Right atrium auricular region (tissue), 2 donors: ENCODE measurements at places on chromosomes 11 and 22.
A peak's percentile ranks its signal among the peaks of the same experiment; 100 is the strongest.

DNA sequence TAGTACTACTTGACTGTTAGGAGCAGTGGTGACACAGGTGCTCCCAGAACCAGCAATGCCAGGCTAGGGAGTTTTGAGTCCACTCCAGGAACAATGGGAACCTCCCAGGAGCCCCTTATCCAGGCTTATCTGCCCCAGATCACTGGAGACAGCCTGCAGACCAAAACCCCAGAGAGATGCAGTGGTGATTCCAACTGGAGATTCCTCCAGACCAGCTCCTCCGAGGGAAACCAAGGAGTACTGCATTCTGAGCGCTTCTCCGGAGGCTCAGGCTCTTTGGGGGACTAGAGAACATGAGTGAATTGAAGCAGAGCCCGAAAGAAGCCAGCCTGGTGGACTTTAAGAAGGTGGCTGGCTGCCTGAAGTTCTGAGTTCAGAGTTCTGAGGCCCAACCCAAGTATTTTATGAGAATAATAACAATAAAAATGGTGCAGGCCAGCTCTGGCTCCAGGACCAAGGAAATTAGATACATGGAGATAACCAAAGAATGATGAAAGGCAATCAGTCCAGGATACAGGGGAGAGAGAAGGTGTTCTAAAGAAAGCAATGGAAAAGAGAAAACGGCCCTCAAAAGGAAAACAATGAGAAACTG lies 1.3 kb upstream of the TMEM25 start:
- H3K36me3 ChIP-seq, result no peaks in the 10 kb centered on the region
- no peaks in the 10 kb centered on the region for H3K27me3 ChIP-seq
- H3K4me3 ChIP-seq, result peak overlapping the region; percentile 67
- no peaks in the 10 kb centered on the region for H3K4me1 ChIP-seq

- H3K4me3 ChIP-seq, result no peak overlapping the region
- DNase-seq, result no peak
- no peaks in the 10 kb centered on the region for H3K36me3 ChIP-seq
- no peak overlapping the region for H3K27ac ChIP-seq
- no peaks in the 10 kb centered on the region for H3K4me1 ChIP-seq
Measured at GRCh38 chr11:10544491-10545465, 3.8 kb upstream of the RNF141 start.

- peaks cover 20% of the 10 kb centered on the region for H3K4me1 ChIP-seq
- no peak for DNase-seq
- no peak overlapping the region for H3K4me3 ChIP-seq
- no peaks in the 10 kb centered on the region for H3K36me3 ChIP-seq
Measured at GRCh38 chr11:14414470-14415461, 55.8 kb upstream of the RRAS2 start.

DNA sequence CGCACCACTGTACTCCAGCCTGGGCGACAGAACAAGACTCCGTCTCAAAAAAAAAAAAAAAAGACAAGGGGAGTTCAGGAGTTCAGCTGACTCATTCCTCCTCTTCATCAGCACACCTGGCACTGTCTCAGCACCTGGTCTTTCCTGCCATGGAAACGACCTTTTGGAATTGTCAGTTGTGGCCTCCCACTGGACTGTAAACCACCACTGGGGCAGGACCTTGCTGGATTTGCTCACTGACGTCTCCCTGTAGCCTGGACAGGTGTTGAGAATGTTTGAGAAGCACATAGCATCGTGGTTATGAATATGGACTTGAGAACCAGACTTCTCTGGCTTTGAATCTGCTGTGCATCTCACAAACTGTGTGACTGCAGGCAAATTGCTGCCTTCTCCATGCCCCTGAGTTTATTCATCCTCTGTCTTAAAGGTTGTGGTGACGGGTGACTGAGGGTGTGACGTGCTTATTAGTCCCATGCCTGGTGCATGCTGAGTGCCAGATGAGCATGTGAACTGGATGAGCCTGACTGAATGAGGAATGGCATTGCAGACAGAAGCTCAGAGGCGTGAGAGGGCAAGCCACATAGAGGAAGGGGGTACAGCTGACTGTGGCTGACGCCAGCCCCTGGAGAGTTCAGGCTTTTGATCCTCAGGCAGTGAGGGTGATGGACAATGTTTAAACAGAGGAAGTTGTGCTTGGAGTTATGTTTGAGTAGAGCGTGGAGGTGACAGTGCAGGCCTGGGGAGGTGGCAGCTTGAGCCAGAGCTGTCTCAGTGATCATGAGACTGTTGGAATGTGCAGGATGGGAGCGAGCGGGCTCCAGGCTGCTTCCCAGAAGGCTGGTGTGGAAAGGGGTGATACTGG lies 12.7 kb downstream of the TOM1 start:
- H3K4me3 ChIP-seq, result no peak overlapping the region
- H3K4me1 ChIP-seq, result peaks cover 85% of the 10 kb centered on the region
- no peak for DNase-seq
- H3K27me3 ChIP-seq, result no peaks in the 10 kb centered on the region

DNA sequence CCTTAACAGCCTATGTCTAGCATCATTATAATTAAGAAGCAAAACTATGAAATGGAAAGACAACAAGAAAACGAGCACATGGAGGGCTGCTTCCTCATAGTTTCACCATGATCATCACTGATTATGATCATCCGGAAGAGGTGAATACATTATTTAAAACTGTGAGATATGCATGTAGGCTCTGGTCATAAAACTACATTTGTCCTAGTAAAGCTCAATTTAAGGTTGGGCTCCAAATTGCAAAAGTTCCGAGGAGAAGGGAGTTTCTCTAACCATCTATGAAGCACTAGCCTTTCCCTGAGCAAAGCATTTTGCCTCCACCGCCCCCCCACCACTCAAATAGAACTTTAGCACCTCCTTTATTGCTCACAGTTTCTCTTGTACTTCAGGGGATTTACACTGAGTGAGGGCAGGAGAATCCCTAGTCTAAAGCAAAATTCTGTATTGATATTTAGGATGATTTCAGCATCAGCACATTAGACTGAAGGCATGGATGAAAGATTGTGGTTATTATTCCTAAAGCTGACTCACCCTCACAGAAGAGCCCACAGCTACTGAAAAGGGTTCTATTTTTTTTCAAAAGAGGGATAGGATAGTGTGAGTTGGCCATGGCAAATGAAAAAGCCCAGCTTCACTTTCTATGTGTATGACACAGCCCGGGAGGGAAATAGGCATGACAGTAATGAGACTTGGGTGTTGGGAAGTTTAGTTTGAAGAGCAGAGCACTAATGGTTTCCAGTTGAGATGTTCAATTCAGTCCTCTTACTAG lies 203.4 kb downstream of the CADM1 start:
- DNase-seq, result no peak
- no peaks in the 10 kb centered on the region for H3K4me1 ChIP-seq
- no peaks in the 10 kb centered on the region for H3K36me3 ChIP-seq
- no peak overlapping the region for H3K4me3 ChIP-seq
- H3K27me3 ChIP-seq, result no peaks in the 10 kb centered on the region
- H3K27ac ChIP-seq, result no peak overlapping the region

- H3K4me3 ChIP-seq, result no peak overlapping the region
- no peak overlapping the region for H3K27ac ChIP-seq
- H3K27me3 ChIP-seq, result no peaks in the 10 kb centered on the region
- peaks cover 66% of the 10 kb centered on the region for H3K36me3 ChIP-seq
- no peak for DNase-seq
Measured at GRCh38 chr22:21761086-21761485, 25.5 kb upstream of the YPEL1 start.

DNA sequence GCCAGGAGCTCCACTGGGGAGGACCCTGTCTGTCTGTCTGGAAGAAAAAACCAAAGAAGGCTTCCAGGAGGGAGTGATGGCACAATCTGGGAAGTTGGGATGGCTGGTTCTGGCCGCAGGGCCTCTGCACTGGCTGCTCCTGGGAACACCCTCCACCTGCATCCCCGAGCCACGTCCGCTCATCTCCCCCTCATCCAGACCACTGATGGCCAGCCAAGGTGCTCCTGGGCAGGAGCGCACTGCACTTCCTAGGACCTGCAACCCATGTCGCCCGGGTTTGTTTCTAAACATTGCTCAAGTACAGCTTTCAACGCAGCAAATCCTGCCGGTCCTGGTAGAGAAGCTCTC lies 4.9 kb upstream of the IFITM10 start:
- H3K4me3 ChIP-seq, result no peak overlapping the region
- no peak for DNase-seq
- H3K4me1 ChIP-seq, result peaks cover 89% of the 10 kb centered on the region
- peak overlapping the region; percentile 98 for H3K27ac ChIP-seq
- peaks cover 67% of the 10 kb centered on the region for H3K36me3 ChIP-seq

DNA sequence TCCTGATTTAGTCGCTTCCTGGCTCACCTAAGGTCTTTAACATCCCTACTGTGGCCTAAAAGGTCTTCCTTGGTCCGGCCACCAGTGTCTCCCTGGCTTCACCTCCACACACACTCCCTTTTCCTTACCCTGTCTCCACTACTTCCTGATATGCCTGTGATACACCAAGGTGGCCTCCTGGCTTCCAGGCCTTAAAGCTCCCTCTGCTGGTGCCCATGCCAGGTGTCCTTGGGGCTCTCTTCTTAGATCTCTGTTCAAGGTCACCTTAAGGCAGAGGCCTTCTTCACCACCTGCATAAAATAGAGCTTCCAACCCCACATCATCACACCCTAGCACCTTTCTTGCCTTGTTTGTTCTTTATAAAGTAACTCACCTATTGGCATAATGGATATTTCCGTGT lies 787.7 kb downstream of the NTM start:
- H3K36me3 ChIP-seq, result no peaks in the 10 kb centered on the region
- no peak overlapping the region for H3K27ac ChIP-seq
- no peaks in the 10 kb centered on the region for H3K4me1 ChIP-seq
- H3K27me3 ChIP-seq, result no peaks in the 10 kb centered on the region
- no peak overlapping the region for H3K4me3 ChIP-seq

DNA sequence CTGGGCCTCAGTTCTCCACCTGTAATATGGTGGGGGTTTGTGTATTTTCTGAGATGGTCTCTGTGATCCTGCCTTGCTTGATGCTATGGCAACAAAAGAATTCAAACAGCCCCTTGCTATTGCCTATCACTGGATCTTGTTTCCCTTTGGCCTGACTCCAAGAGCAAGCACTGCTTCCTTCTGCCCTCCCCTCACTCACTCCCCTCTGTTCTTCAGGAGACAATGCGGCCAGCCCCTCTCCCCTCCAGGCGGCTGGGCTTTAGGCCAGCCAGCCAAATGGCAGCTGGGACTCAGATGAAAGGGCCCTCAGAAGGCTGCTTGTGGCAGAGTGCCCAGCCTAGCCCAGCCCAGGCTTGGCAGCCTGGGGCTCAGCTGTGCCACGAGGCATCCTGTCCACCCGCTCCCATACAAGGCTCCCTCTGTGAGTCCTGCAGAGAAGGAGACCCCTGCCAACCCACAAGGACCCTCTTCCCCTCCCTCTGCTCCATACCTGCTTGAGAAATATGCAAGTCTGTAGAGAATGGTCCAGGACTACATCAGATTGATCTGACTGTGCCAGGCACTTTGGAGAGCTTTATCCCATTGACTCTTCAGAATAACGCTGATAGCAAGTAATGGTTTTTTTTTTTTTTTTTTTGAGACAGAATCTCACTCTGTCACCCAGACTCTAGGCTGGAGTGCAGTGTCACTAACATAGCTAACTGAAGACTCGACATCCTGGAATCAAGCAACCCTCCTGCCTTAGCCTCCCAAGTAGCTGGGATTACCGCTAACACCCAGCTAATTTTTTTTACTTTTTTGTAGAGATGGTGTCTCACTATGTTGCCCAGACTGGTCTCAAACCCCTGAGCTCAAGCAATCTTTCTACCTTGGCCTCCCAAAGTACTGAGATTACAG lies 7.6 kb upstream of the KCTD14 start:
- no peak for DNase-seq
- H3K27me3 ChIP-seq, result no peaks in the 10 kb centered on the region

DNA sequence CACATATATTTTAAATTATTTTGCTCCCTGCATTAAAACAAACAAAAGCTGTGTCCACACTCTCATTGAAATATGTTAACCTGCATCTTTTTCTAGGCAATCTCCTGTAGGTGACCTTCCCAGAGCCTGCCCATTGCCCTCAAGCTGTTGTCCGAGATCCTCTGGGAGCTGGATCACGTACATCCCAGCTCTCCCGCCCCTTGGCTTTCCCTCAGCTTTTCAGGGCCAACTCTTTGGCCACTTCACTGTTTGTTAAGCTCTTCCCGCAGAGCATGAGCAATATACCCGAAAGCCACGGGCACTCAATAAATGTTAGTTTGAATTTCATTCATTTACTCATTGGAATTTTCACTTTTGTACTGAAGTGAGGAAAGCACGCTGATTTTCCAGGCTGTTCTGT lies 32.2 kb downstream of the ELMOD1 start:
- no peaks in the 10 kb centered on the region for H3K27me3 ChIP-seq
- no peak overlapping the region for H3K4me3 ChIP-seq
- no peak for DNase-seq
- no peak overlapping the region for H3K27ac ChIP-seq

DNA sequence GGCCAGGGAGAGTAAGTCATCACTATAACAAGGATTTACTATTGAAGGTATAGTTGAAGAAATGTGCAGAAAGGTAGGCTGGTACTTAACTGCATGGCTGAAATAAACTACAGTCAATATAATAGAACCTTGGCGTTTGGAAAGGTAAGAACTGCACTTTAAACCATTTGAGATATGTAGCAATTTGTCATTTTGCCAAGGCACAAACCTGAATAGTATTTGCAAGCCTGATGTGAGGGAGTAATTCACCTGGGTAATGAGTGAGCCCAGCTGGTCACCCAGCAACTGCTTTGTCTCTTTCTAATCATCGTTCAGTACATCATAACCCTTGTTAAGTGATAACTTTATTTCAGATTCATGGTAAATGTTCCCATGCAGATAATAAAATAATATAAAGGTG lies 62.3 kb upstream of the SCUBE2 start:
- no peaks in the 10 kb centered on the region for H3K27me3 ChIP-seq
- H3K4me1 ChIP-seq, result no peaks in the 10 kb centered on the region
- DNase-seq, result no peak
- peaks cover 36% of the 10 kb centered on the region for H3K36me3 ChIP-seq
- no peak overlapping the region for H3K4me3 ChIP-seq

- H3K27ac ChIP-seq, result no peak overlapping the region
- H3K36me3 ChIP-seq, result no peaks in the 10 kb centered on the region
- no peaks in the 10 kb centered on the region for H3K27me3 ChIP-seq
- no peaks in the 10 kb centered on the region for H3K4me1 ChIP-seq
- DNase-seq, result peak; percentile 11
- H3K4me3 ChIP-seq, result no peak overlapping the region
Measured at GRCh38 chr22:23054531-23055257, 15.6 kb upstream of the GNAZ start.

DNA sequence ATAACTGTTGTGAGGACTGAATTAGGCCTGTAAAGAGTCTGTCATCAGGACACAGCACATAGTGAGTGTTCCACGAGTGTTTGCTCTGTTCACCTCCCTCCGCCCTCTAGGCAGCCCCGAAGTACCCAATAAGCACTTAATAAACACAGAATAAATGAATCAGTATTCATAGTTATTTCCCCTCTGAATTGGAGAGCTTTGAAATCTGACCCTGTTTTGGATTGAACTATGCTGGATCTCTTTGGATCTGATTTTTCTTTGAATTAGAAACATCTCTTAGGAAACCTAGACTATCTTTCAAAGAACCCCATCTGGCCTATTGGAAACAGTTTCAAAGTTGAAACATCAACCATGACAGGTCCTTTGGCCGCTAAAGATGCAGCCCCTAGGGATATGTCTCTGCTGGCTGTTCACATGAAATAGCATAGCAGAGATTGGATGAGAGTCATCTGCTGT lies 615.5 kb downstream of the NTM start:
- H3K4me1 ChIP-seq, result no peaks in the 10 kb centered on the region
- H3K4me3 ChIP-seq, result no peak overlapping the region
- H3K27ac ChIP-seq, result no peak overlapping the region
- DNase-seq, result no peak
- no peaks in the 10 kb centered on the region for H3K27me3 ChIP-seq
- H3K36me3 ChIP-seq, result no peaks in the 10 kb centered on the region

- no peaks in the 10 kb centered on the region for H3K27me3 ChIP-seq
- H3K27ac ChIP-seq, result no peak overlapping the region
- H3K4me3 ChIP-seq, result no peak overlapping the region
- peaks cover 56% of the 10 kb centered on the region for H3K36me3 ChIP-seq
- DNase-seq, result no peak
Measured at GRCh38 chr11:211741-212140, 4.2 kb downstream of the RIC8A start.
